Aorta (tissue), 5 donors: ENCODE measurements at places on chromosomes 5 and 9.

DNA sequence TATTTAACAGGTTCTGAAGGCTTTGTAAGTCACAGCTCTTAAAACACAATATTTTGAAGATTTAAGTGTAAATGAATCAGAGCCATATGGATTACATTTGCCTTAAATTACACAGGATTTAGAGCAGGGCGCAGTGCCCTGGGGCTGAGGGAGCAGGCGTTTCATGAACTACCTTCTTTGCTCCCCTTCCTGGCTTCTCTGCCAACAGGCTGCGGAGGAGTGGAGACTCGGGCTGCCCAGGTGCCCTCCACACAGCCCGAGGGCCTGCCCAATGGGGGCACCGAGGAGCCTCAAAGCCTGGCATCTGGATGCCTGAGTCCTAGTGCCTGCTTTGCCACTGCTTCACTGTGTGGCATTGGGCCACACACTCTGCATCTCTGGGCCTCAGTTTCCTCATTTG, 90.6 kb upstream of the HAND1 start:
- no peak for DNase-seq

DNA sequence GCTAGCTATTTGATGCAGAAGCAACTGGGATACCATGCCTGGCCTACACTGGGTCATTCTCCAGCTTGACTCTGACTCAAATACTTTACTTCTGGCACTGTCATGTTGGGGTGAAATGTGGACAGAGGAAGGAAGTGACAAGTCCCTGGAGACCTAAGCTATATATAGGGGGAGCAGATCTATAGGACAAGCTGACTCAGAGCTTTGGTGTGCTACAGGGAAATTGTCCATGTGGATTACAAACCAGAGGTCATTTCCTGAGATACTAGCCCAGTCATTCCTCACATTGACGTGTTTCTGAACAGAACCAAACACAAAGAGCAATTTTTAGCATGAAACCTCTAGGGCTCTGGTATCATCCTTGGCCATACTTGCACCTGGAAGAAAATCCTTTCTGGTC, 531.6 kb upstream of the CLINT1 start:
- no peak for DNase-seq

GRCh38 chr5:9617221-9617620, 12.9 kb downstream of the TAS2R1 start:
- DNase-seq: no peak

DNA sequence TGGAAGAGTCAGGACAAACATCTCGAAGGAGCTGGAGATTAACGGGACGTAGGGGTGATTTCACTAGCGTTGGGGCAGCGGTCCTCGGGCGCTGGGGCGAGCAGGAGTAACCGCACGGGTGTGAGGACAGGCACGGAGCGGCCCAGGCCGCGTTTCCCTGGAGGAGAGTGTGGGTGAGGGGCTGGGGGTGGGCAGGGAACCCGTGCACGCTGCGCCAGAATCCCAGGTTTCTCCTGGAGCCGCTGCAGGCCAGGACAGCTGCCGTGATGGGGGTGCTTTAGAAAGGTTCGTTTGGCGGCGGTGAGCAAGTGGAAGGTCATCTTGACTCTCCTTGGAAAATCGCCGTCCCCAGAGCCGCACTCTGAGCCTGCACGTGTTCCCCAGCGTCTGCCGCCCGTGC, 290.2 kb upstream of the IRX1 start:
- DNase-seq: no peak
